ENCODE measurements at places on chromosomes 1 and 21.
A peak's percentile ranks its signal among the peaks of the same experiment; 100 is the strongest.

DNA sequence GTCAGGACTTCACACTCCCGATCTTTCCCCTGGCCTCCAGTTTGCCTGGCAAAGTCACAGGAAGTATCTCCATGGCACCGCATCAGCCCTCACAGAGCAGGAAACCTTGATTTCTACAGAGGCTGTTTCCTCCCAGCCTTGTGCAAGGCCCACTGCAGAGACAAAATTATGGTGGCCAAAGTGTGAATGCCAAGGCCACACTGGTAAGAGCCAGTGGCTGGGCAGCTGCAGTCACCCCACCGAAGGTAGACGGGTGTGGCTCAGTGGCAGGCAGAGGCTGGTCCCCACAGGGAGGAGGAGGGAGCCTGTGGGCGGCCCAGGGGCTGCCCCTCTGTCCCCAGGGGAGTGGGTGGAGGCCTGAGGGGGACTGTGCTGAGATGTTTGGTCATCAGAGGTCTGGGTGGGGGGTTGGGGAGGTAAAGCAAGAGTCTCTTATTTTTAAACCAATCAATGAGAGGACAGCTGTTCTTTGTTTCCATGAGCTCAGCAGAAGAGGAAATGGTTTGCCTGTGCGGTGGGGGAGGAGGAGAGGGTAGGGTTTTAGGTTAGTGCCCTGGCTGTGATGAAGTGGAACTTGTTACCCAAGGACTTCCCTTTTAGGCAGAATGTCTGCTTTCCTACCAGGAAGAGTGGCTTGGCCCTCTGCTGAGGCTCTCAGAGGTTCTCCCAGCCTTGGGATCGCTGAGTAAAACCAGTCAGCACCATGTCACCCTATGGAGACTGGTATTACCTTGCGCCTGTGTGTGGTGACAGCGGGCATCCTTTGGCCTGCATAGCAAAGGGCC lies 18.0 kb upstream of the BTG2 start:
- no peak for DNase-seq

DNA sequence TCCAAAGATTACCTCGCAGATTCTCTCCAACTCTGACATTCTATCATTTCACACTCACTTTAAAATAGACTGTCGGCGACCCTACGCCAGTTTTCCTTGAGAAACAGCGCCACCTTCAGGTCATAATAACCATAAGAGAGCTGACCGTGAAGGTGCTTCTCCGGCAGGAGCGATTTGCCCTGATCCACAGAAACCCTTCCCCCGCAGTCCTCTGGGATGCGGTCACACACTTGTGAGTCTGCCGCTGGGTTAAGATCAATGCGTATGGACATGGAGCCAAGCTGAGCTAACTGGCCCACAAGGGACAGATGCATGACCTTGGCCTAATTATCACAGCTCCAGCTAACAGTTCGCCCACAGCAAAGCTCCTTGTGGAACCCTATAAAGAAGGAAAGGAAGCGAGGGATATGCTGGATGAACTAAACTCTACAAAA lies 32.8 kb upstream of the IFNAR2 start:
- peak; percentile 81 for DNase-seq

DNA sequence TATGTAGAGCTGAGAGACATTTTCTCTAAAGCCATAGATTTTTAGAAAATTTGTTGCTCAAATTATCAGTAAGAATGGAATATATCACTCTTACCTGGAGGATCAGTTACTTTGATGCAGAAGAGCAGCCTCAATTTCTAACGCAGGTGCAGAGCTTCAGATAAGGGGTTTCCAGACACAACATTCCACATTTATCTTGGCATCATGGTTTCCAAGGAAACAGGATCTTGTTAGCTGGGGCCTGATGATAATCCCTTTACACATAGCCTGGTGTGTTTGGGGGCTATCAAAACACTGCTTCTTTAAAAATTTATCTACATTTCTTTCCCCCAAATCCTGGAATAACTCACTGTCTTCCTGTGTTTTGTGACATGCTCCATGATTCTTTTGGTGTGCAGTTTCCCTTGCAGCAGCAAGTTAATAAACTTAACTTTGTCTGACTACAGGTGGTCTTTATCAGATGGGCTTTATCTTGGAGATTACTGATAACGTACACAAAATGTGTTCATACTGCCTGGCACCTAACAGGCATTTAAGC lies 2.7 kb upstream of the STX12 start:
- no peak for DNase-seq

DNA sequence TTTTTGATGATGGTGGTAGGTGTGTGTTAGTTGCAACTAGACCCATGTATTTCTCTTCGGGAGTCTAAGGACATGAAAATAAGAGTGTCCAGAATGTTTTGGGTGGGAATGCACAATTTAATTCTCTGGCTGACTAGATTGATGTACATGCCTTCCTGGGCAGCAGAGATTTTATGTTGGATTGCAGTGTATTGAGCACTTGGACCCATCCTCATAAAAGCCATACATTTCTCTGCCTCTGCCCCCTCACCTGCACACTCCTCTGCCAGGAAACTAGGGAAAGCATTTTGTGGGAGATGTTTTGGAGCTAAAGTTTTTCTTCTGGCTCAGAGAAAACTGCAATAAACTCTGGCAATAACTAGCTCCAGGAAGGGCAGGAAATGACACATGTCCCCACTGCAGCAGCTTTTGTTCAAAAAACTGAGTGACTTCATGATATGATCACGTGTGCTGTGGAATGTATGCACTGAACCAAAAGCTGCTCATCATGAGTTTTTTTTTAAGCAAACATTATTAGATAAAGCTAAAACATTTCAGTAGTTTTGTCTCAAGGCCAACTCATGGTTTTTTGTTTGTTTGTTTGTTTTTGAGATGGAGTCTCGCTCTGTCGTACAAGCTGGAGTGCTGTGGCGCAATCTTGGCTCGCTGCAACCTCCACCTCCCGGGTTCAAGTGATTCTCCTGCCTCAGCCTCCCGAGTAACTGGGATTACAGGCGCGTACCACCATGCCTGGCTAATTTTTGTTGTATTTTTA lies 17.6 kb downstream of the RIT1 start:
- peak; percentile 91 for DNase-seq

DNA sequence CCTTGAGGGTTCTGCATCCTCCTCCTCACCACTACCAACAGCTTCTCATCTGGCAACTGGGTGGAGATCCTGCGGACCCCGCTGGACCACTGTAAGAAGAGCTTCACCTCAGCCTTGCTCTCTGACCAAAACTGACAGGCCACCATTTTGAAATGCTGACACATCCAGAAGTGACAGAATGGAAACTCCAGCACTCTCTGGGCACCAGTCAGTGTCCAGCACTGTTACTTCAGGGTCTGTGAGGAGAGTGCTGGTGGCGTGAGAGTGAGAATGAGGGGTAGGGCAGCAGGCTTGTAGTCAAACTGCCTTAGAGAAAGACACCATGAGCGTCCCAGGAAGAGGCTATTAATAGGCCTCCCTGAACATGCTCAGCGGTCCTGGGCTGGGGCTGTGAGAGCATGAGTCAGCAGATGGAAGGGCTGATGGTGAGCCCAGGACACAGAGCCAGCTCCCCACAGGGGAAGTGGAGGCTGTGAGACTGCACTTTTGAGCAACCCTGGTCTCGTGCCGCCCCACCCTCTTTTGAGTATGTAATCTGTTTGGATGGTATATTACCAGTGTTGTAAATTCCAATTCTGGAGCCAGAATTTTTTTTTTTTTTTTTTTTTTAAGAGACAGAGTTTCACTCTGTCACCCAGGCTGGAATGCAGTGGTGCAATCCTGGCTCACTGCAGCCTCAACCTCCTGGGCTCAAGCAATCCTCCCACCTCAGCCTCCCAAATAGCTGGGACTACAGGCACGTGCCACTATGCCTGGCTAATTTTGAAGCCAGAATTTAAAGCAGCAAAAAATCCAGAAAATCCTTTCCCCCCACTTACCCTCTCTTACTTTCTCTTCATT lies 34.4 kb upstream of the SLC30A1 start:
- DNase-seq = peak; percentile 83

GRCh38 chr1:88983791-88984559 lies 8.5 kb downstream of the KYAT3 start:
- peak; percentile 32 for DNase-seq

- DNase-seq = peak; percentile 6
Observed at GRCh38 chr1:176795929-176796328, 333.0 kb downstream of the PAPPA2 start.

- no peak for DNase-seq
Observed at GRCh38 chr1:233639611-233640010, 25.7 kb downstream of the KCNK1 start.
